ENCODE measurements at places on chromosomes 3 and 15. TPM values are rescaled to one million over a fixed set of nuclear protein-coding genes. Genes with fewer than 3 reads are reported as not detected.

GRCh38 chr3:62361824-62362223 lies 11.5 kb downstream of the FEZF2 start:
- no peak for ATAC-seq

The CCDC54 gene
- total RNA-seq, result not detected

The NPAP1 gene
- 0.15 TPM for total RNA-seq

DNA sequence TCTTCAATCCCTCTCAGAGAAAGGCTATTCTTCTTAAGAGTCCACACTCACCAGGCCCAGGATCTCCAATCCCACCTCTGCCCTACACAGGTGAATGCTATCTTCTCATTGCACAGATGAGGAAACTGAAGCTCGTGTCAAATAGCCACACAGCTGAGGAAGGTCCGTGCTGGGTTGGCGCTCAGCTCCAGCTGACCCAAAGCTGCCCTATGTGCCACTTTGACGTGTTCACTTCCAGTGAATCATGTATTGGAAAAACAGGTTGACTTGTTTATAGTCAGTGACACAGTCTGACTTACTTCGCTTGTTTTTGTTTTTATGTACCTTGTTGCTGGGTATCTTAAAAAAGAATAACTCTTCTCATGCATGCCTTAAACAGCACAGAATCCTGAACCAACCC lies 32.4 kb upstream of the ALDH1A3 start:
- no peak for ATAC-seq

GRCh38 chr3:3227640-3228039 lies 48.1 kb upstream of the CRBN start:
- ATAC-seq, result no peak

- no peak for ATAC-seq
These were observed 27.7 kb downstream of the SCG3 start for GRCh38 chr15:51709031-51709430.

DNA sequence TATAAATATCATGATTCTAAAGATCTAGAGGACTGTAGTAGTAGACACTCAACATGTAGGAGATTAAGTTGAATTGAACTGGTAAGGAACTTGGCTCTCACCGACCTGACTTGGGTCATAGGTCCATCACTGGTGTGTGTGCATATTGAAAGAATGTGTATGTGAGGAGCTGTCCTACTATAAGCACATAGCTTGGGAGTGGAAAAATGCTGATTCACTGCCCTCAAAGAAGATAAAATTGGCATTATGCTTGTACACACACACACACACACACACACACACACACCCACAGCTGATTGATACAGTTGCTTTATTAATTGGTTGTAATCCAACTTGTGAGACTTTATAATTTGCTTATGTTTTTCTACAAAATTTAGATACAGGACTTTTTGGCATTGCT lies 411.0 kb upstream of the NR2F2 start:
- no peak for ATAC-seq

DNA sequence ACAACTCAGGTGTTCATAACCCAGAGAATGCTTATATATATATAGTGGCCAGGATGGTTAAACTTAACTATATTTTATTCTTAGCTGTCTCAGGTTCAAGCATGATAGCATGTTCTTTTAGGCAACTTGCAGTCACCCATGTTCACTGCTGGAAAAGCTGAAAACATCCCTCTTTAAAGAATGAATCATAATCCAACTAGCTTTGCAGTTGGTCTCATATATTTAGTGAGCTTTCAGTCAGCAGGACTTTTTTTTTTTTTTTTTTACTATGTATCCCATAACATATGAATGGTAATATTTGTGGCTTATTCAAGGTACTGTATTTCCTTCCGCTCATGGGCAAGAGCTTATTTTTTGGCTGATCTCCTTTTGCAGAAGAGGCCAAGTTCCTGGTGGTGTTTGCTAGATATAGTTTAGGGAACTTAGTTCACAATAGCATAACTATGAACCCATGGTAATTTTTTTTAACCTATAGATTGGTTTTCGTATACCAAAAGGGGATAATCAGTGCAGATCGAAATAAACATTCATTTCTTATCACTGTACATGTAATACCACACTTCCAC lies 77.6 kb downstream of the CMSS1 start:
- no peak for ATAC-seq

GRCh38 chr3:186815435-186815834 lies 9.2 kb upstream of the RFC4 start:
- no peak for ATAC-seq

The PIGZ gene
- total RNA-seq, result 5.0 TPM

GRCh38 chr15:92130244-92130643 lies 263.4 kb upstream of the ST8SIA2 start:
- ATAC-seq, result no peak

The BBX gene
- total RNA-seq, result 80.3 TPM

DNA sequence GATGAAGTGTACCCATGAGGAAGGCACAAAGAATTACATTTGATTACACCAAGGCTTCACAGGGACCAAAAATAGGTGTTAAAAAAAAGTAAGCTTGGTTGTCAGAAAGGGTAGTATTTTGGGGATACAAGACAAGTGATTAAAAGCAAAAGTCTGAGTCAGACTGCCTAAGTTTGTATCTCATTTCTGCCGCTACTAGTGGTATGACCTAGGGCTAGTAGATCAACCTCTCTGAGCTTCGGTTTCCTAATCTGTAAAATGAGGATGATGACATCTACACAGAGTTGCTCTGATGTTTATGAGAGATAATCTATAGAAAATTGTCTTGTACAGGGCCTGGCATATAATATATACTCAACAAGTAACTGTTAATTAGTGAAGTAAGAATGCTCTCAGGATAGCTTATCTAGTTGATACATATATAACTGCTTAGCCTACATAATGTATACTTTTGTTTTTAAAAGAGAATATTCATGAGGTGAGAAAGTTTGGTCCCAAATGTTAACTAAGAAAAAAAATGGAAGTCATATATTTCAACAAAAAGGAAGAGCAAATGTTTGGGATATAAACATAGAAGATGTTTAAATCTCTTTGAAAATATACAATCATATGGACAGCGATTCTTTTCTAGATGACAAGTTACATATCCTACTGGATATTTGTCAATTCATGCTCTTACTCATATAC lies 163.0 kb upstream of the SLC2A2 start:
- no peak for ATAC-seq

DNA sequence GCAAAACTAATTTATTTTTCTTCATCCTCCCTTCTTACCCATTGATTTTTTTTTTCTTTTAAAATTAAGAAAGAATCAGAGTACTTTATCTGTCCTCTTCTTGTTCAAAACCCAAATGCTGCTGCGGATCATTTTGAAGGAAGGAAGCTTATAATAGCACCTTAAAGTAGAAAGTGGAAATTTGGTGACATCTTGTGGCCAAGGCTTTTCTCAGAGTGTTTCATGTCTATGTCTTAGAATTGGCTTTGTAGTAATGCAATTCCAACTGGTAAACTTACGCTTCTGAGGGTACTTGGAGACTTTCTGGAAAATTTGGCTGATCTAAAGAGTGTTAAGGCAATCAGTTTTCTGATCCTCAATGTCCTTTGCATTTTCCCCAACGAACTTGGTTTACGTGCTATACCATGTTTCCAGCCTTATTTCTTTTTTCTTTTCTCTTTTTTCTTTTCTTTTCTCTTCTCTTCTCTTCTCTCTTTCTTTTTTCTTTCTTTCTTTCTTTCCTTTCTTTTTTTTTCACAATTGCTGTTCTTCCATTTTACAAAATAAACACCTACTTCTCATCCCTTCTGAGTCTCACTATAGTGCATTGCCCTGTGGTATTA lies 30.7 kb downstream of the C3orf38 start:
- ATAC-seq, result no peak

The SLC6A11 gene
- total RNA-seq, result not detected

DNA sequence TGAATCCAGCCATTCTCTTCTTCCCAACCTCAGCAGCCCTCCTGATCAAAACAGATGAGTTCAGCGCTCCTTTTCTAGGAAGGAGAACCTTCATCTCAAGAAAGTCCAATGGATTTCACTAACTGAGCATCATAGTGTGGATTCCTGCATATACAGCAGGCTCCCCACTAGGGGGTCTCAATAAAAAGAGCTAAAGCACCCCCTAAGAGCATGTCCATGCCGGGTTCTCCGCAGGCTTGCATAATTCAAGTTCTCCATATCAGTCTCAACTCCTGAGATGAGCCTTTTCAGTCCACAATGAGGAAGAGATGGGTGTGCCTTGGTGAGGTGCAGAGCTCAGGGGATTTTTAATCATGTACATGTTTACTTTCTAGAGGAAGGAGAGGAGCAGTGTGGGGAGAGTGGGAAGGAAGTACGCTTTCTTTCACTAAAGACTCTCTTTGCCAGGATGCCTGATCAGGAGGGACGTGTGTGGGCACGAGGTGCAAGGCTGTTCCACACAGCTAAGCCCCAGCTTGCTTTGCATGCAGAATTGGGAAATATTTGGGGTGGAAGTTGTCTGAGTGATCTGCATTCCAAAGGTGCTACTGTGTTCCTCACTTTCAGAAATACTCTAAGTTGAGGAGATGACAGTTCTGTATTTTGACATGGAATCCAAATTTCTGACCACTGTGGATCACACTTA lies 563.5 kb downstream of the OCA2 start:
- no peak for ATAC-seq

DNA sequence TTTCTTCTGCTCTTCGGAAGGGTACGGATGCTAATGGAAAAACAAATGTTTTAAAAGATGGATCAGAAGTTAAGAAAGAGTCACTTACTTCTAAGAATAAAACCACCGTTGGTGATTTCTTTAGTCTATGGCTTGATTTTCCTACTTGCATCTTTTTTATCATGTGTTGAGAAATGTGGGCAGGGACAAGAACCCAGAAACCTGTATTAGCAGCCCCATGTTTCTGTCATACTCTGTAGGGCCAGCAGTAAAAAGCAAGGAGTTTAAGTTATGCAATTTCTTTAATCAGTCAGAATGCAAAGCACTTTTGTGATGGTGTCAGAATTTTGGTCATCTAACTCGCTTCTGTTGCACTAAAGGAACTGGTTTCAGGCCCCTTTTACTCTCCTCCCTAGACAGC lies 150.0 kb downstream of the MEIS2 start:
- ATAC-seq, result no peak

GRCh38 chr3:88434001-88434400 lies 284.2 kb downstream of the C3orf38 start:
- no peak for ATAC-seq

The IQCF5 gene
- not detected for total RNA-seq

DNA sequence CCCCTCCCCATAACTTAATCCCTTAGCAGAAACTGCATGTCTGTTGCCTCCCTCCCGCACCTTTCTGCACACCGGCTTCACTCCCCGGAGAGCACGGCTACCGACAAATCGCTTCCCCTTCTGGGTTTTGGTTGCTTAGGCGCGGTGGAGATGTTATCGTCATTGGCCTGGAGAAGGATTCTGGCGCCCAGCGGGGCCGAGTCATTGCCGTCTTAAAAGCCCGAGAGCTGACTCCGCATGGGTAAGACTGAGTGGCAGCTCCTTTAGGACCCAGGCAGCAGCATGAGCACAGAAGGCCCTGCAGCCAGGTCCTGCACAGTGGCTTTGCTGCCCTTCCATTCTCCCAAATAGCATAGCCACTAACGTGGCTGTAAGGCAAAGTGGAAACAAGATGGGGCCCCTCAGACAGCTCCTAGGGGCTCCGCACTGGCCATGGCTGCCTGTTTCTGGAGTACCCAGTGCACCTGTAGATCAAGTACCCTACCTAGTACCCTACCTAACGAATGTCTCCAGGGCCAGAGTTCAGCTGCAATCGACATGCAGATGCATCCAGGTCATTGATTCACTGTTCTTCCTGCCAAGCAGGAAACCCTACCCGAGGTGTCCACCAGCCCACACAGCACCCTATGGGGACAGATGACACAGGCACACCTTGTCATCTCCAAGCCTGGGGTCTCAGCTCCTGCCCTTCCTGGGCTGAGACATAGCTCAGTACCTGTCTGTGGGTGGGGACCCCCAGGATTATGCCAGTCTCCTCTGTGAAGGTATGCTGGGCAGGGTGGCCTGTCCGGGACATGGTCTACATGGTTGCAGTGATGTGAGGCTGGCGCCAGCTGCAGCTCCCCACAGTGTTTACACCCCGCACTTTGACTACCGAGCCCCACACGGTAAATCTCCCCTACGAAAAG lies 147.6 kb downstream of the LRRK1 start:
- no peak for ATAC-seq

GRCh38 chr15:52789601-52790168 lies 451 bp downstream of the ONECUT1 start:
- ATAC-seq, result no peak

GRCh38 chr15:32028921-32029320 lies 1.4 kb upstream of the CHRNA7 start:
- no peak for ATAC-seq

DNA sequence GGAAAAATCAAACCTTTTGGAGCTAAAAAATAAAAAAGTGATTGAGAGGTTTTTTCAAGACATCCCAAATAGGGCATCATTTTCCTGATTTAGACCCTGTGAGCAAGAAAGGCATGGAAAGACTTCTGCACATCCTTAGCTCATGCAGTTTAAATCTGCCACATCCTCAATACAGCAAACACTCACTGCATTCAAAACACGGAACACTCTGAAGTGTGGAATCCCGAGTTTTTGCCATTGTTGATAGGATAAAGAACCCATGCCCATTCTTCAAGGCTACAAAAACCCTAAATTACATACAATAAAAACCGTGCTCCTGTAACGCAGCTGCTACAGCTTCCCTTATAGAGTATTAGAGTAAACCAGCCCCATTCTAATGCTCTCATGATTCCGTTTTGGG lies 346.8 kb downstream of the GABRG3 start:
- no peak for ATAC-seq

- ATAC-seq, result no peak
These were observed 3.3 kb downstream of the CHRNA3 start for GRCh38 chr15:78617516-78617915.

- no peak for ATAC-seq
These were observed 95.7 kb upstream of the ALDH1A3 start for GRCh38 chr15:100783760-100784492.

- no peak for ATAC-seq
These were observed 76.2 kb downstream of the POLR2M start for GRCh38 chr15:57782731-57783130.

GRCh38 chr15:76991741-76992645 lies 2.9 kb upstream of the PSTPIP1 start:
- no peak for ATAC-seq

GRCh38 chr3:182323898-182324297 lies 469.4 kb upstream of the ATP11B start:
- no peak for ATAC-seq

GRCh38 chr3:12944413-12944812 lies 103.0 kb upstream of the RPL32 start:
- no peak for ATAC-seq

- peak; percentile 36 for ATAC-seq
These were observed 49.4 kb downstream of the NFKBIZ start for GRCh38 chr3:101898752-101899169.

The IGDCC3 gene
- not detected for total RNA-seq

- ATAC-seq, result no peak
These were observed 136.5 kb upstream of the RASGRP1 start for GRCh38 chr15:38701149-38701548.

GRCh38 chr3:27714146-27714526 lies 8.0 kb downstream of the EOMES start:
- ATAC-seq, result no peak

The LRRC34 gene
- 7.9 TPM for total RNA-seq

DNA sequence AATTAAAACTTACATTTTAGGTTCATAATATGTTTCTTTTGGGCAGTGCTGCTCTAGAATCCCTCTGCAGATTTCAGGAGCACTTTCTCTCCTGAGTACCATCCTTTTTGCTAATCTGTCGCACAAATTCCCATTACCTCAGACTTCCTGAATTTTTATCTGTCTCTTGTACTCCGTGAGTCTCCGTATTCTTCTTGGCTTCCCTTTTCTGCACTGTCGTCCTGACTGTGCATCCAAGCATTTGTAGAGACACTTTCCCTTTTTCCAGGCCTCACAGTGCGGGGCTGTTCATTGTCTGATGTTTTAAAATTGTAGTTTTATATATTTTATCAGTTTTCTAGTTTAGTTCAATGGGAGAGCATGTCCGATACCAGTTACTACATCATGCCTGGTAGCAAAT lies 27.3 kb downstream of the MEF2A start:
- ATAC-seq, result no peak
